ENCODE measurements at places on chromosomes 2 and 18.

- no peak for DNase-seq
These were observed 85.0 kb upstream of the LYPD1 start for GRCh38 chr2:132754867-132755472.

DNA sequence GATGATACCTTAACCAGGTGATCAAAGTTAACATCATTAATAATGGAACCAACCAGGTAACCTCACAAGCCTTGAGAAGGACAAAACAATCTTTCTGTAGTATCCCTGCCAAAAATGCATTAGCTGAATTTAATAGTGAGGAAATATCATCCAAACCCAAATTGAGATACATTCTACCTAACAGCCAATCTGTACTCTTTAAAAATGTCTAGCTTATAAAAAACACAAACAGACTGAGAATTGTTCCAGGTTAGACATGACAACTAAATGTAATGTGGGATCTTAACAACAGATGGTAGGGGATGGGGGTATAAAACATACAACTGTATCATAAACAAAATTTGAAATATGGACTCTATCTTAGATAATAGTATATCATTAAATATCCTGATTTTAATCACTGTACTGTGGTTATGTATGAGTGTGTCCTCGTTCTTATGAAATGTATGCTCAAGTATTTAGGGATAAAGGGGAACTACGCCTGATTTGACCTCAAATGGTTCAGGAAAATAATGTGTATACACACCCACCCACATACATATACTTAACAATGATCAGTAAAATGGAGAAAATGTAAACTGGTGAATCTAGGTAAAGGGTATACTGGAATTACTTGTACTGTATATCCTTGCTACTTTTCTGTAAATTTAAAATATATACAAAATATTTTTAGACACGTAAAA lies 1.7 kb downstream of the FANCL start:
- DNase-seq = no peak

GRCh38 chr2:54432251-54433015 lies 23.7 kb upstream of the SPTBN1 start:
- DNase-seq = no peak

GRCh38 chr2:170533156-170533555 lies 182.0 kb upstream of the SP5 start:
- no peak for DNase-seq

- no peak for DNase-seq
These were observed 809.0 kb downstream of the BCL11A start for GRCh38 chr2:59744436-59744835.

DNA sequence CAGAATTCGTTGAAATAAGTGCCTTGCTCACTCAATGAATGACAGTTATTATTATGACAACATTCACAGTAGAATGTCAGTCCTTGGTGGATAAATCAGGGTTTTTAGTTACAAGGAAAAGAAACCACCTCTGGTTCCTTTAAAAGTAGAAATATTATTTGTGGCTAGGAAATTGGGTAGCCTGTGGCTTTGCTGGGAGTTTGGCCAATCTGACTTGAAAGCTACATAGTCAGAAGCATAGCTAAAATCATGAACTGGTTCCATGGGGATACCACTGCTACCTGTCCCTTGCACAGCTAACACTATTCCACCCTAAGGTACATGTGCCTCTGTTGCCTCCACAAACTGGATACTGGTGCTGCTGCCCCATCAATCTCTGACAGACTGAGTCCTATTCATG lies 12.8 kb upstream of the SMCHD1 start:
- DNase-seq = no peak

DNA sequence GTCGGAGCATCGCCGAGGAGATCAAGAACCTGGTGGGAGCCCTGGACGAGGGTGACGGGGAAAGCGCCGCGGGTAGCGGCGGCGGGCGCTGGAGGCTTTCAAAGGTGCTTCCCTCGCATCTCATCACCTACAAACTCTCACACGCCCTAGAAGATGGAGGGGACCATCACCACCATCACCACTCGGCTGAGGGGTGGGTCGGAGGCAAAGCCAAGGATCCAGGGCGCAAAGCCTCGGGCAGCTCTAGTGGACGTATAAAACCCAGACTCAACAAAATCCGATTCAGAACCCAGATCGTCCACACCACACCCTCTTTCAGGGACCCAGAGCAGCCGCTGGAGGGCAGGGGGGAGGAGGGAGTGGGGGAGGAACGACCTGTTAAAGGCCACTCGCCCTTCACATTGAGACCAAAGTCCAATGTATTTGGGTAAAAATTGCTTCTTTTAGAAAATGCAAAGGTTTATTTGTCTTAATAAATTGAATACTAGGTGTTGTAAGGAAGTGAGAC lies 1.5 kb downstream of the SOWAHC start:
- peak; percentile 42 for DNase-seq

DNA sequence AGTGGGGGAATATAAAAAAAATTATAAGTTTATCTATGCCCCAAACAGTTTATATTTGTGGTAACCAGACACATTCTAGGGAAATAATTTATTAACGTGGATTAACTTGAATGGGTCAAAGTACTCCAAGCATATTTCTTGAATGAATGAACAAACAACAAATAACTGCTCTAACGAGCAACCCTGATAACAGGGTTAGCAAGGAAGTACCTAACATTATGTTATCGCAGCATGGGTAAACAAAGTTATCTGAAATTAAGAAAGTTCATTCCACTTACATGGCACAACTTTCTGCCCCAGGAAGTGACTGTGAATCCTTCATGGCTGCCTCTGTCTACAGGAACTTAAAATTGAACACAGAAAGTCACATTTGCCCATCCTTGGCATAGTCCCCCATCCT lies 812.9 kb upstream of the ACVR2A start:
- no peak for DNase-seq

DNA sequence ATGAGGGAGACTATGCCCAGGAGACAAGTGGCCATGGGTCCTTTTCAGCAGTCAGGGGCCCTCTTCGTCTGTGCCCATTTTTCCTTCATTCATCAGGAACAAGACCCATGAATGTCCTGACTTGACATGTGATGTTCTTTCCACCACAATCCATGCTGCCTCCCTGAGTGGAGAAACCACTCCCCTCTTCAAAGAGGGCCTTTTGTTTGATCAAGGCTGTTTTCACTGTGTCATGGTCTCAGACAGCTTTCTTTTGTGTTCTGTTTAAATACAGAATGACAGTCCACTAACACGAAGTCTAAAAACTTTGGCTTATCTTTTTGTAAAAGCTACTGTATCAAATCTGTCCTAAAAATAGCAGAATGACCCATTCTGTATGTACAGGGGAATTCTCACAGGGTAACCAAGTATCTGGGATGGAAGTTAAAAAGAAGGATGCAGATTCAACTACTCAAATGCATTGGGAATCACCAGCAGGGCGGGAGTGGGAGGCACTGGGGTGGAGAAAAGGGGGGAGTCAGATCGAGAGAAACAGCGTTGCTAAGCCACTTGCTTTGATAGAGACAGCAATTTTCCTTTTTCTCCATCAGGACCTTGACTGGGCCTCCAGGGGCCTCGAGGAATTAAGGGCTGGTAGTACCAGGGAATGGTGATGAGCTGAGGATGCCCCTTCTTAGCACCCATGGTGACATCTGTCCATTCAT lies 13.9 kb downstream of the LRP2 start:
- no peak for DNase-seq

GRCh38 chr18:10271481-10271880 lies 183.0 kb upstream of the APCDD1 start:
- DNase-seq = no peak

- no peak for DNase-seq
These were observed 74.6 kb upstream of the ZFP36L2 start for GRCh38 chr2:43300781-43301583.

- DNase-seq = no peak
These were observed 215.9 kb downstream of the SP3 start for GRCh38 chr2:173749315-173749714.

DNA sequence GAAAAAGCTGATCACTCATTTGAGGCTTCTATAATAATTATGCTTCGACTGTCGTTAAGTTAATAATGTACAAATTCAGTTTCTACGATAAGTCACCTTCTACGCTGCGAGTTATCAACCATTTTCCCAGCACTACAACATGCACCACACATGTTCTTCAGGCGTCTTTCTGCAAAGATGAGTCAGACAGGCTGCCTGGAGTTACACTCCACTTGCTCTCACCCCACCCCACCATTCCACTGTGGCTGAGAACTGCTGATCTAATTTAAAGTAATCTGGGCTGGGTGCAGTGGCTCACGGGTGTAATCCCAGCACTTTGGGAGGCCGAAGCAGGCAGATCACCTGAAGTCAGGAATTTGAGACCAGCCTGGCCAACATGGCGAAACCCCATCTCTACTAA lies 218.6 kb downstream of the DYM start:
- no peak for DNase-seq

- no peak for DNase-seq
These were observed 13.0 kb downstream of the PTMA start for GRCh38 chr2:231720987-231721966.

- DNase-seq = no peak
These were observed 44.1 kb upstream of the TTC39C start for GRCh38 chr18:23970161-23971096.

- no peak for DNase-seq
These were observed 685.0 kb upstream of the FANCL start for GRCh38 chr2:58926112-58926511.

DNA sequence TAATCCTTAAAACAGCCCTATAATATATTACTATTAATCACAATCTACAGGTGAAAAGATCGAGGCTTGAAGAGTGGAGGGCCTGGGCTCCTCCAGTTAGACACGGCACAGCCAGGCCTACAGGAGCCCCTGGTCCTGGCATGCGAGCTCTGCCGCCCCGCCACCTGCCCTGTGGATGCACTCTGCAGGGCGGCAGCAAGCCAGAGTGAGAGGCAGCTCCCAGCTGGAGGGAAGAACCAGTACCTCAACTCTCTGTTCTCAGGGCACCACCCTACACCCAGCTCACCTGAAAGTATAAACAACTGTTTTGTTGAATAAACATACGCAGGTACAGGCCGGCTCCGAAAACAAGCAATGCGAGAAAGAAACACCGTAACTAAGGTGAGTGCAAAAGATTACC lies 34.6 kb downstream of the EIPR1 start:
- no peak for DNase-seq

GRCh38 chr2:229043681-229044080 lies 227.4 kb downstream of the PID1 start:
- no peak for DNase-seq

GRCh38 chr2:124283096-124283495 lies 258.0 kb downstream of the CNTNAP5 start:
- no peak for DNase-seq

DNA sequence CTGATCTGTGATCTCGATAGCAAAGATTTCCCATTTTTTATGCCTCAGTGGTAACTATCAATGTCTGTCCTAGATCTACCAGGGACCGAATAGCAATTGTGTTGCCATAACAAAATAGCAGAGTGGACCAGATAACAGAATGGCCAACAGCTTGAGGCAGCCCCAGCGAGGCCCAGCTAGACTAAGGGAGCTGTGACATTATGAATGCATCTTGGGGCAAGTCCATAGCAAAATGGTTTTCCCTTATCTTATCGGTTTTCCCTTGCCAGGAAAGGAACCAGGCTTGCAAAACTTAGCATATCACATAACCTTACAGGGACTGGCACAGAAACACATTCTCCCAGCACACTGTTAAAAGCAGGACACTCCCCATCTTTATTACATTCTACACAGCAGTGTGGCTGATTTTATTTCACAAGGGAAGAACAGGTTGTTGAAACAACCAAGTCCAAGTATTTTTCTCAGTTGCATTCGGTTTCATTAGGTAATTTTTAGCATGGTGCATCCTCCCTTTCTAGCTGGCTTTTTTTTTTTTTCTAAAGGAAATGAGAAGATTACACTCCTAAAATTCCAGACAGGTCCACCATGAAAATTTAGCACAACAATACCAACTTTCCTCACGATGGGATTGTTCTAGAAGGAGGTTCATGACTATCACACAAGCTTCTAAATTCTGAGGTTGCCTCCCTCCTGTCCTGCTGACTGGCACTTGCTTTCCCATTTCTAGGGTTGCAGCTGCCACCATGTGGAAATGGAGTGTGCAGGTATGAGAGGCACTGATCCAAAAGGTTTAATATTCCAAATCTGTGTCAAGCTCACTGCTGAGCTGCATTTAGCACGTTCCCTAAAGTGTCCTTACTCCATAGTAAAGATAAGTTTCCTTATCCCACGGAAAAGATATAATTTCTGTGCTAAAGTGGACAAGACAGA lies 97.0 kb upstream of the SLC35G4 start:
- DNase-seq = no peak

DNA sequence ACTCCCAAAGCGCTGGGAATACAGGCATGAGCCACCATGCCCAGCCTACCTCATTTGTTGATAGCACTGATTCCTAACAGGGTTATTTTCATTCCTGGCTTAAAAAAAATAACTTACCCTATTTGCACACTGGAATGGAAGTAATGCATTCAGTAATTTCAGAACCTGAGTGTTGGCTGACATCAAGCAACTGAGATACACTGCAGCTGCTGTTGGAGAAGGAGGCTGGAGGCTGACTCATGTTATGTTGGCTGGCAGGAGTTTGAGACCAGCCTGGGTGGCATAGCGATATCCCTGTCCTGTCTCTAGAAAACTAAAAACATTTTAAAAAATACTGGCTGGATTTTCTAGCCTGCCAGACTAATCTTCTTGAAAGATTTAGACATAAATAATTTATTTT lies 385.1 kb upstream of the MEX3C start:
- DNase-seq = no peak

GRCh38 chr2:105646774-105647076 lies 98.0 kb upstream of the NCK2 start:
- DNase-seq = no peak

DNA sequence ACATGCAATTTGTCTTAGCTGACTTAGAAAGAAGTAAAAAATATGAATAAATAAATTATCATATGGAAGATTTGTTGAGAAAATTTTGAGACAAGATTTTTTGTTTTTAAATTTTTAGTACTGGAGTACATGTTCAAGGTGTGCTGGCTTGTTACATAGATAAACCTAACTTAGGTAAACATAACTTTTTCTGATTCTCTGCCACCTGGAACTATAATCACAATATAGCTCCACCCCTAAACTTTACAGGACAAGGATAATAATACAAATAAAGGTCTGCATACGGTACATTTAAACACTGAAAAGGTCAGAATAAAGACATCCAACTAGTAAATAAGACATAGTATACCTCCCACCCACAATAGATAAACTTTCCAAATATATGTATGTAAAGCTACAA lies 330.5 kb downstream of the LRRTM4 start:
- DNase-seq = no peak

All from HuH-7.5 (cell line).